ENCODE measurements at places on chromosomes 6 and 20. TPM values are rescaled to one million over a fixed set of nuclear protein-coding genes. Genes with fewer than 3 reads are reported as not detected.
A peak's percentile ranks its signal among the peaks of the same experiment; 100 is the strongest.

DNA sequence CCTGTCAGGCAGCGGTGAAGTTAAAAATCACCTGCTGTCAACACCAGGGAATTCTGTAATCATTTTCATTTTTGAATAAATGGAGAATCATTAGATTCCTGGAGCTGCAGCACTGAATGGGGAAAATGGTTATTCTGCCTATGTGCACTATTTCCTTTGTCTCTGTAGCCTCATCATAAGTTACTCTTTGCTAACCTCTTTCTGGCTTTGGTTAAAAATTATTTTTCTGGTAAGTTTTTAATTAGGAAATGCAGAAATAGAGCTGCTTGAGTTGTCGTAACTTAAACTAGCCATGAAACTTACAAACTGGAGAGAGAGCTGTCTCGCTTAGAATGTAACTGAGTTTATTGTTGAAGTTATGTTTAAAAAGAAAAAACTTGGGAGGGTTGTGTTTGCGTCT is 28.8 kb downstream of the ZFAND3 start:
- H3K27ac ChIP-seq, result no peak overlapping the region
- no peak overlapping the region for H3K4me3 ChIP-seq
- peaks cover 5% of the 10 kb centered on the region for H3K4me1 ChIP-seq
- no peaks in the 10 kb centered on the region for H3K36me3 ChIP-seq
- no peak for DNase-seq

GRCh38 chr20:3704087-3704486 is 8.3 kb downstream of the SIGLEC1 start:
- H3K4me3 ChIP-seq, result no peak overlapping the region
- H3K4me1 ChIP-seq, result no peaks in the 10 kb centered on the region
- DNase-seq, result no peak
- H3K36me3 ChIP-seq, result no peaks in the 10 kb centered on the region

- no peaks in the 10 kb centered on the region for H3K27me3 ChIP-seq
- H3K36me3 ChIP-seq, result no peaks in the 10 kb centered on the region
These were observed 21.1 kb downstream of the FAM110A start for GRCh38 chr20:854601-855000.

DNA sequence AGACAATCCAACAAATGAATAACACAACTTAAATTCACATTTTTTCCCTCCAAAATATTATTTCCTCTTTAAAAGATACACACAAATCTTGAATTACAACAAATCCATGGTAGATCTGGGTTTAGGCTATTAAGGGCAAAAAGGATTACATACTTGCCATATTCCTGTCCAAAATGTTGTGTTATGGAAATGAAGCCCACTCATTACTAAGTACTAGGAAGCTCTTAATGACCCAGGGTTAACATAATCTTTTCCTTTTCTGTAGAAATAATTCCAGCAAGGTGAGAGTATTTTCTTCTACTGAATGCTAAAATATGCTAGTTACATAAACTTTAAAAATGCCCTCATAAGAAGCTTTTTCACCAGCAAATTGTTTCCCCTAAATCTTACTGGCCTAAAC is 1.6 kb downstream of the SHPRH start:
- no peaks in the 10 kb centered on the region for H3K27me3 ChIP-seq
- H3K36me3 ChIP-seq, result no peaks in the 10 kb centered on the region
- no peak for DNase-seq
- no peak overlapping the region for H3K27ac ChIP-seq
- no peaks in the 10 kb centered on the region for H3K4me1 ChIP-seq

DNA sequence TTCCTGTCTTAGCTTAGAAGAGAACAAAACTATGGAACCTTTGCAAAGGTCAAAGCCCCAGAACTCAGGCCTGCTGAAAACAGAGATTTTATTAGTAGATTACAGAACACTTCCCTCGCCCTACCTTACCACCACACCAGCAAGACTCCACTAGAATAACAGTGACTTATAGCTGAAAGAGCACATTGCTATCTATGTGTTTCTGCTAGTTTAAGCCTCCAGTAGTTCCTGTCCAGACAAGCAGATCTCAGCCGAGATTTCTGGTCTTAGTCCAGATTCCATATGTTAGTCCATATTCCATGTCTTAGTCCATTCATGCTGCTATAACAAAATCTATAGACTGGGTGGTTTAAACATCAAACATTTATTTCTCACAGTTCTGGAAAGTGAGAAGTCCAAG is 412.3 kb upstream of the ID4 start:
- H3K4me1 ChIP-seq, result no peaks in the 10 kb centered on the region
- H3K4me3 ChIP-seq, result no peak overlapping the region
- H3K27me3 ChIP-seq, result no peaks in the 10 kb centered on the region

DNA sequence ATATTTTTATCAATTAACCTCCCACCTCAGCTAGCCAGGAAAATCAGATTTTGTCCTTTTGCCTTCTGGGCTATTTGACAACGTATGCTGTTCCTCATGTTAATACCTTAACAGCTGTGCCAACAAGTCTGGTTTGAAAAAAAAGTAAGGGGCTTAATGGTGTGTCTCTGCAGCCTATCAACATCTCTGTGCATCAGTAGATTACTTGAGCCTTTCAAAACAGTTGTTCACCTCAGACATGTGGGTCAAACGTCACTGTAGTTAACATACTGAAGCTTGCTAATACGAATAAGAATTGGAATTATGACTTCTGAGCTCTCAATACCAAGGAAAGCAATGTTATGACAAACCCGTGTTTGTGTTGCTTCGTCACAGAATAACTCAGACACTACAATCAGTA is 23.0 kb downstream of the CEP57L1 start:
- H3K4me1 ChIP-seq, result no peaks in the 10 kb centered on the region
- DNase-seq, result no peak
- H3K27me3 ChIP-seq, result no peaks in the 10 kb centered on the region
- H3K36me3 ChIP-seq, result no peaks in the 10 kb centered on the region

DNA sequence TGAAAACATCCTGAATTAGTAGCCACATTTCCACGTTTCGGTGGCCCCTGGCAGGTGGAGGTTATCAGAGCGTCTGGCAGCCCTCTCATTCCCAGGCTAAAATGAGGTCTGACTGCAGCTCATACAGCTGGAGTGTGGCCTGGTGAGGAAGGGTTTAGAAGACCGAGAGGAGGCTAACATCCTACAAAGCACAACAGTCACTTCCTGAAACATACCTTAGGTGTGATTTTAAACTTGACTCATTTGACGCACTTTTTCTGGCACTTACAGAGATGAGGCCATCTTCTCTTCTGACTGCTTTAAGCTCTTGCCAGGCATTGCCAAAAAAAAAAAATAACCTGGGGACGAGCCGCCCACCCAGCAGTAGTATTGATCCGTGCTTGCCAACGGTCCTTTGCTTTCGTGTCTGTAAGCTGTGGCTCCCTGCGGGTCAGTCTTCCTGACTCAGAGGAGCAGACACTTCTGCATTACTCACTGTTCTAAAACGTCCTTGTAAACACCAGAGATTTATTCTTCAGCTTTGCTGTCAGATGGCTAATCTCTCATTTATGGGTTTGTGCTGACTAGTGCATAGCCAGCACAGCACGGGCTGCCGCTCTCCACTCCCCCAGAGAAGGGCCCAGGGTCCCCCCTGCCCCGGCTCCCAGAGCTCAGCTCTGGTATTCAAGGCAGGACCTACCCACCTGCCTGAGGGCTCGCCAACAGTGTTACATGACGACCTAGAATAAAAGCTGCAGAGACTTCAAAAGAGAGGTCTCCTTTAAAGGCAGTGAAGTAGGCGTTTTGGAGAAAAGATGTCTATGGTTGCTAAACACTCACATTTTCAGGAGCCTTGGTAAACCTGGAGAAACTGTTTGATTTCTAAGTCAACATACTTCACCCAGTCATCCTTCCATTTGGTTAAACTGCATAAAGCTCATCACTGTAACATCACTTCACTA is 78.5 kb upstream of the FRMD1 start:
- peak; percentile 56 for DNase-seq
- no peaks in the 10 kb centered on the region for H3K36me3 ChIP-seq
- no peaks in the 10 kb centered on the region for H3K27me3 ChIP-seq
- no peak overlapping the region for H3K4me3 ChIP-seq
- H3K27ac ChIP-seq, result peak overlapping the region; percentile 69
- H3K4me1 ChIP-seq, result peaks cover 13% of the 10 kb centered on the region

- H3K27ac ChIP-seq, result no peak overlapping the region
- H3K4me1 ChIP-seq, result no peaks in the 10 kb centered on the region
- DNase-seq, result no peak
- no peaks in the 10 kb centered on the region for H3K27me3 ChIP-seq
These were observed 183.7 kb downstream of the MBOAT1 start for GRCh38 chr6:20028562-20028961.

DNA sequence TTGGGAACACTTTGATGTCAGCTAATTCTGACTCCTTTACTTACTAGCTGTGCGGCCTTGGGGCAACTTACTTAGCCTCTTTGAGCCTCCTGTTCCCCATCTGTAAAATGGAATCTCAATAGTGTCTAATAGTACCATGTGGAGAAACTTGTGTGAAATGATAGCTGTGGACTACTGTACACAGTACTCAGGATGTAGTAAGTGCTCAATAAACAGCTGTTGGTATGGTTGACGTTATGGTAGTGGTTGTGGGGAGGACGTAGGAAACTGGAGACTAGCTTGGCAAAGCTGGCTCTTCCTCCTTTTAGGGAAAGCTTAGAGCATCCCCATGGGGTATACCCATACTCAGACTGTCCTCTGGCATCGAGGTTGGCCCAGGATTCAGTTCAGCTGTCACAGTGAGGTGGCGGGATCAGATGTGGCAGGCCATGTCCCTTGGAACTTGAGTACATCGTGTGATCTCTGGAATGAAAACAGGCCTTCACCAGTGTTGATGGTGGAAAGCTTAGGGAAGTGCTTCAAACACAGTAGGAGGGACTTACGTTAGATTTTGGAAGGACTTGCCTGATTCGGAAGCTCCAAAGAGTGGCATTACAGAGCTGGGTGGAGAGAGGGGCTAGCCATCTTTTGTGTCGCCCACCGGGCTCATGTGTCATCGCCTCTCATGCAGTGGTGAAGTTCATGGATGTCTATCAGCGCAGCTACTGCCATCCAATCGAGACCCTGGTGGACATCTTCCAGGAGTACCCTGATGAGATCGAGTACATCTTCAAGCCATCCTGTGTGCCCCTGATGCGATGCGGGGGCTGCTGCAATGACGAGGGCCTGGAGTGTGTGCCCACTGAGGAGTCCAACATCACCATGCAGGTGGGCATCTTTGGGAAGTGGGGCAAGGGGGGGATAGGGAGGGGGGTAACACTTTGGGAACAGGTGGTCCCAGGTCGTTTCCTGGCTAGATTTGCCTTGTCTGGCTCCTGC is 7.1 kb downstream of the VEGFA start:
- no peak for DNase-seq
- no peaks in the 10 kb centered on the region for H3K27me3 ChIP-seq
- H3K27ac ChIP-seq, result peak overlapping the region; percentile 95
- H3K36me3 ChIP-seq, result peaks cover 3% of the 10 kb centered on the region
- peaks cover 28% of the 10 kb centered on the region for H3K4me1 ChIP-seq
- no peak overlapping the region for H3K4me3 ChIP-seq

GRCh38 chr20:38139977-38140753 is 24.9 kb downstream of the TGM2 start:
- no peaks in the 10 kb centered on the region for H3K36me3 ChIP-seq
- H3K27ac ChIP-seq, result no peak overlapping the region

DNA sequence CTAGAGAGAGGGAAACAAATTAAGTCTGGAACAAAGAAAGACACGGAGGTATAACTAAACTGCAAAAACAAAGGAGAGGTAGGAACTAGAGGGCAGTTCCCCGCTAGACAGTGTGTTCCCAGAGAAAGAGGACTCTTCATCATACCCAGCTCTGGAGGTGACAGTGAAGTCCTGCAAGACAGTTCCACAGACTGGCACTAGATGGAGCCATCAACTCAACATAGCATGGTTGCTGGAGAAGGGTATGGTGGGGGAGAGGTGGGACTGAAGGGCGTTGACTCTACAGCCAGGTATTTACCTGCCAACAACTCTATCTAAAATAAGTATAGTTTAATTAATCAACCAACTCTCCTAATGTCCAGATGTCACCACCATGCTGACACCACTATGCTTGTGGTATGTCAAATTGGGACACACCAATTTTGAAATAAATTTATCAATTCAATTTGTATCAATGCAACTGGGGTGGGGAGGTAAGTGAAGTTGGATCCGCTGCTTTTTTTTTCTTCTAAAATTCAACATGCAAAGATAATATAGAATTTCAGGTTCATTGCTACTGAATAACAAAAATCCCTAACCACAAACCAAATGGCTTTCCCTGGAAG is 9.7 kb downstream of the BACH2 start:
- H3K36me3 ChIP-seq, result no peaks in the 10 kb centered on the region
- H3K4me1 ChIP-seq, result no peaks in the 10 kb centered on the region
- no peak overlapping the region for H3K27ac ChIP-seq
- H3K27me3 ChIP-seq, result no peaks in the 10 kb centered on the region
- DNase-seq, result peak; percentile 16
- no peak overlapping the region for H3K4me3 ChIP-seq

DNA sequence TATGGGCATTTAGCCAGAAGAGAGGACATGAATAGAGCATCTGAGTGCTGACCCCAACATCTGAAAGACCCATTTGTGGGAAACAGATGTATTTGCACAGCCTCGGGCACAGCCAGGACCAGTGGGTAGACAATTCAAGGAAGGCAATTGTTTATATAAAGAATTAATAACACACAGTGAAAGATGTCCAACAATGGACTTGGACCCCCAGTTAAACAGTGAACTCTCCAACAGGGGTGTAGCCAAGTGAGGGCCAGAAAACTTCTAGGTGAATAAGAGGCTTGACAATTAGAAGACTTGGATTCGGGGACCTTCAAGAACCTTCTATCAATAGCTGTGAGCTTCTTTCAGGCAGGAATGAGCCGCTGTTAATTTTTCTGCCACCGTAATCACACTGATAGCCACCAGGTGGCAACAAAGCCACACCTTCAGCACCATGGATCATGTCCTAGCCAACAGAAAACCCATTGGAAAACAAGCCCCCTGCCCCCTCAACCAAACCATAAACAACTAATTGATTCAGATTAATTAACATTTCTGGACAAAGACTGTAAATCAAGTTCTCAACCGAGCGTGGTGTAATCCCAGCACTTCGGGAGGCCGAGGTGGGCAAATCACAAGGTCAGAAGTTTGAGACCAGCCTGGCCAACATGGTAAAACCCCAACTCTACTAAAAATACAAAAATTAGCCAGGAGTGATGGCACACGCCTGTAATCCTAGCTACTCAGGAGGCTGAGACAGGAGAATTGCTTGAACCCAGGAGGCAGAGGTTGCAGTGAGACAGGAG is 8.8 kb upstream of the SRSF6 start:
- peak; percentile 27 for DNase-seq
- H3K4me3 ChIP-seq, result no peak overlapping the region
- no peak overlapping the region for H3K27ac ChIP-seq
- H3K27me3 ChIP-seq, result no peaks in the 10 kb centered on the region
- H3K36me3 ChIP-seq, result no peaks in the 10 kb centered on the region

DNA sequence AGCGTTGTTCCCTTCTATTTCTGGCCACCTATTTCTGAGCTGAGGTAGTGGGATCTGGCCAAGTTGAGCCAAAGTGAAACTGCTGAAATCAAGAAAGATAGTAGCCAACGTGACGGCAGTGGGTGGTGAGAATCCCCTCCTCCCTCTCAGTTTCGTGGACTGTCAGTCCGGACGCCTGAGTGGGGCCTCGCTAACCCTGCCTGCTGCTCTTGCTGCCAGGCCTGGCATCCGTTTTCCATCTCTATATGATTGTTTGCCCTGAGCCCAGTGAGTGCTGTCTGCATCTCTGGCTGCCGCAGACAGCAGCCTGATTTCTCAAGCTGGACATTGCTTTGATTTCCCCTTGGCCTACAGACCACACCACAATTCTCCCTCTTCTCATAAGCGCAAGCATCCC is 23.5 kb upstream of the PAX1 start:
- H3K27me3 ChIP-seq, result no peaks in the 10 kb centered on the region
- no peaks in the 10 kb centered on the region for H3K4me1 ChIP-seq
- H3K27ac ChIP-seq, result no peak overlapping the region
- H3K36me3 ChIP-seq, result no peaks in the 10 kb centered on the region

Gene RIN2
- 77.9 TPM for total RNA-seq

Gene POM121L2
- total RNA-seq, result 0.62 TPM

Gene LKAAEAR1
- not detected for total RNA-seq

Gene SYTL3
- total RNA-seq, result 12.1 TPM

Gene CD109
- total RNA-seq, result 6.0 TPM

Gene KHDRBS2
- 0.18 TPM for total RNA-seq

Gene CNPY3
- 68.5 TPM for total RNA-seq

Gene KCNQ2
- 35.6 TPM for total RNA-seq

Gene SLC22A16
- 2.7 TPM for total RNA-seq
